ENCODE measurements at places on chromosomes 16 and 17.

GRCh38 chr16:27359051-27359450 lies 42.9 kb upstream of the IL21R start:
- no peak for DNase-seq

DNA sequence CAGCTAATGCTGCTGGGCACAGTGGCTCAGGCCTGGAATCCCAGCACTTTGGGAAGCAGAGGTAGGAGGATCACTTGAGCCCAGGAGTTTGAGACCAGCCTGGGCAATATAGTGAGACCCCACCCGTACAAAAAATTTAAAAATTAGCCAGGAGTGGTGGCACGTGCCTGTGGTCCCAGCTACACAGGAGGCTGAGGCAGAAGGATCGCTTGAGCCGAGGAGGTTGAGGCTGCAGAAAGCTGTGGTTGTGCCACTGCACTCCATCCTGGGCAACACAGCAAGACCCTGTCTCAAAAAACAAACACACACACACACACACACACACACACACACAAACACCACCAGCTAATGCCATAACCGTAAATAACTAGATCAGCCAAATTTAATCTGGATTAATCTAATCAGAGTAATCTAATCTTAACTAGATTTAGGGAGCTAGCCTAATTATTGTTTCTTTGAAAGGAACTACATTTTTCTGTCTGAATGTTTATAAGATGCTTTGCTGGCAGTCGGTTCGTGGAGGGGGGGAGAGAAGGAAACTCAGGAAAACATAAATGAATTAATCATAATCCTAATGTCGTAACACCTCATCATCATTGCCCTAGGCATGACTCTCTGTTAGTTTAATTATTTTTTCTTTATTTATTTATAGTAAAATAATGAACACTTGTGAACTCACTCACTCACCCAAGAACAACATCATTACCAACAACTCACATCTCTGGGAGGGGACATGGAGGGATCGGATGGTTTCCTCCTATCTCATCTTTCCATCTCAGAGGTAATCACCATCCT lies 12.5 kb upstream of the RBBP6 start:
- DNase-seq = no peak

DNA sequence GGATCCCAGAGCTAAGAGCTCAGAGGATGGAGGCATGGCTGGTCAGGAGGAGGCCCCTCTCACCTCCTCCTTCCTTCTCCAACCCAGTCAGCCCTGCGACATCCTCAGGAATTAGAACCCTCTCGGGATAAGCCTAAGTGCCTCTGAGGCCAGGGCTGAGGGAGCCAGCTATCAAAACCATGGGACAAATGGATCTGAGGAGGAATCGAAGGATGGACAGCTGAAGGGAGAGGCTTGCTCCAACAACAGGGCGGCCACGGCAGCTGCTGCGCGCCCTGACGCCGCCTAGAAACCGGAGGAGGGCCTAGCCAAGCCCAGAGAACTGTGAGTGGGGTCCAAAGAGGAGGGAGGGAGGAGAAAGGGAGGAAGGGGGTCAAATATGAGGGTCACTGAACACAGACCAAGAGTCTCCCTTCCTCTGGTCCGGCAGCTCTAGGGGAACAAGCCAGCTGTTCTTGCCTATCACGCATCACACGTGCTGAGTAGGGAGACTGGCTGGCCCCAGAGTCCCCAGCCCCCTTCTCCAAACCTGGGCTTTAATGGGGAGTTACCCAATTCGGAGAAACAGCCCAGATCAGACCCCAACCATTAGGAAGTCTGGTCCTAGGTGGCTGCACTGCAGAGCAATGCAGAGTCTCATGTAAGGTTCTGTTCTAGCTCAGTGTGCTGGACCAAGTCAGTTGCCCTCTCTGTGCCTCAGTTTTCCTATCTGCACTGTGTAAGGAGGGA lies 5.9 kb upstream of the HOXB13 start:
- DNase-seq = peak; percentile 44

DNA sequence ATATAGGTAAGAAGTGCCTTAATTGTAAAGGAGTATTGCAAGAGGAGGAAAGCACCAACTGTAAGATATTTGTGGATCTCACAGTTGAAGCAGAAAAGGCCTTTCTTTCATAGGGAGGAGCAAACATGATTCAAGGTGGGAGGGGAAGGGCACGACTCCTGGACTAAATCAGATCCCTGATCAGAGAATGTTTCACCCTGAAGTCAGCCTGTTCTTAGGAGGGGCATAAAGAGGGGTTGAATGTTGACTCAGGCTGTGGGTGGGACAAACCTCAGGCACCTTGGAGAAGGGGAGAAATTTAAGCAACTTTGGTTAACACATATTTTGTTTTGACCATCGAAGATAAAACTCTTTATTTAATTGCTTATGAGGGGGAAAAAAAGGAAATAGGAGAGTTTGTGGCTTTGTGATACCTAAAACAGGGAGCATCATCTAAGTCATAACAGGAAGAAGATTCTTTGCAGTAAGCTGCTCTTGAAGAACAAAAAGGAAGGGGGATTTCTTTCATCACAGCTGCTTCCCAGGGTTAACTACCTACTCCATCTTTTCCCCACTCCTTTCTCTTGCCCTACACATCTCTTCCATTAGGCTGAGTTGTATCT lies 158.6 kb upstream of the ZNF267 start:
- no peak for DNase-seq

GRCh38 chr16:31043352-31043751 lies 10.0 kb downstream of the STX4 start:
- no peak for DNase-seq

- peak; percentile 42 for DNase-seq
Observed at GRCh38 chr16:30340621-30341020, 14.5 kb downstream of the CD2BP2 start.

DNA sequence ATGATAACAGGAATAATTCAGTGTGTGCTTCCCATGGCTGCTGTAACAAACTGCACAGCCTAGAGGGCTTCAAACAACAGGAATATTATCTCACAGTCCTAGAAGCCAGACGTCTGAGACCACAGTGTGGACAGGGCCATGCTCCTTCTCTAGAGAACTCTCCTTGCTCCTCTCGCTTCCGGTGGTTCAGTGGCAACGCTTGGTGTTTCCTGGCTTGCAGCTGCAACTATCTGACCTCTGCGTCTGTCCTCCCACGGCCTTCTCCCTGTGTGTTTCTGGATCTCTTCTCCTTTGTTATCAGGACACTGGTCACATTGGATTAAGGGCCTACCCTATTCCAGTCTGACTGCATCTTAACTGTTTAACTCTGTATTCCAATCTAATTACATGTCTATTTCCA lies 414.3 kb downstream of the MAF start:
- no peak for DNase-seq

GRCh38 chr16:79013930-79014660 lies 586.4 kb downstream of the MAF start:
- no peak for DNase-seq

DNA sequence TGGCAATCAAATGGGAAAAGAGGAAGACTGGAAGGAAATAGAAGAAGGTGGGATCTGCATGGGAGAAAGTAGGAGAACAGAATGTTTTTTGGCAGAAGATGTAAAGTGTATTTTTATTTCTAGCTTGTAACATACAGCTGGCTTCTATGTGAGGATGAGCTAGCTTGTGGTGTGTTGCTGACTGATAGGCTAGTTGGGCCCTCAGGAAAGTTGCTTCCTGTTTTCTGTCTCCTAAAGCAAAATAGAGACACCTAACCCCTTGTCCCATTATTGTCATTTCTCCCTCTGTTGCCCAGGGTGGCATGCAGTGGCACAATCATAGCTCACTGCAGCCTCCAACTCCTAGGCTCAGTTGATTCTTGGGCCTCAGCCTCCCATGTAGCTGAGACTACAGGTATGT lies 15.9 kb downstream of the TNRC6A start:
- no peak for DNase-seq

DNA sequence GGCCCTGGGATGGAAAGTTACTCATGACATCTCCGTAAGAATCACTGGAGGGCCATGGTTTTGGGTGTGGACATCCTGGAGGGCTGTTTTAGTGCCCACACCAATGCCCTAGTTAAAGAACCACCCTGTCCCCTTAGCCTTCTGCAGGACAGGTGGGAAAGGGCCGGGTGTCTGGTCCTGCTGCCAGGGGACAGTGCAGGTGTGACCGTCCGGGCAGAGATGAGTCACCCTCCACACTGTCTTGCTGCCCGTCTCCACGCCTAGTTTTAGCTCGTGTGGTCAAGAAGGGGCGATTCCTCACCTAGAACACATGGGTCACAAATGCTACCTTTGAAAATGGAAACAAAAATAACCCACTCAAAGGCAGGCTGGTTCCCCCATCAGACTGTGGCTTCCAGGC lies 17.0 kb downstream of the CEP295NL start:
- DNase-seq = no peak

- no peak for DNase-seq
Observed at GRCh38 chr16:55624696-55625095, 31.1 kb upstream of the SLC6A2 start.

- DNase-seq = no peak
Observed at GRCh38 chr17:38466346-38467315, 38.4 kb downstream of the ARHGAP23 start.

- DNase-seq = no peak
Observed at GRCh38 chr17:16513873-16514272, 21.9 kb upstream of the LRRC75A start.

- DNase-seq = no peak
Observed at GRCh38 chr16:24723663-24724062, 5.8 kb upstream of the TNRC6A start.

DNA sequence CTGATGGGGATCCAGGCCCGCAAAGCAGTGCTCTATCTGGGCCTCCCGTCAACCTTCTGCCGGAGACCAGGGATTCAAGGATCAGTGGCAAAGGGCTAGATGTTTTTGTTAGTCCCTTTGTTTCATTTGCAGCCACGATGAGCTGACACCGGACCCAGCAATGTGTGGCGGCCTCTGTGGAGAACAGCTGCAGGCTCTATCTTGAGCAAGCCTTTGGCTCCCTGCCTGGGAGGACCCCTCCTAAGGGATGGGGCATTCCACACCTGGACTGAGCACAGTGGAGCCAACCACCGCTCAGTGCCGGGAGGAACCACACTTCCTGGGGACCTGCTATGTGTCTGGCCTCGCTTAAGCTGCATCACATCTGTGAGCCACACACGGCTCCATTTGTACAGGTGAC lies 215.8 kb downstream of the RBFOX3 start:
- no peak for DNase-seq

DNA sequence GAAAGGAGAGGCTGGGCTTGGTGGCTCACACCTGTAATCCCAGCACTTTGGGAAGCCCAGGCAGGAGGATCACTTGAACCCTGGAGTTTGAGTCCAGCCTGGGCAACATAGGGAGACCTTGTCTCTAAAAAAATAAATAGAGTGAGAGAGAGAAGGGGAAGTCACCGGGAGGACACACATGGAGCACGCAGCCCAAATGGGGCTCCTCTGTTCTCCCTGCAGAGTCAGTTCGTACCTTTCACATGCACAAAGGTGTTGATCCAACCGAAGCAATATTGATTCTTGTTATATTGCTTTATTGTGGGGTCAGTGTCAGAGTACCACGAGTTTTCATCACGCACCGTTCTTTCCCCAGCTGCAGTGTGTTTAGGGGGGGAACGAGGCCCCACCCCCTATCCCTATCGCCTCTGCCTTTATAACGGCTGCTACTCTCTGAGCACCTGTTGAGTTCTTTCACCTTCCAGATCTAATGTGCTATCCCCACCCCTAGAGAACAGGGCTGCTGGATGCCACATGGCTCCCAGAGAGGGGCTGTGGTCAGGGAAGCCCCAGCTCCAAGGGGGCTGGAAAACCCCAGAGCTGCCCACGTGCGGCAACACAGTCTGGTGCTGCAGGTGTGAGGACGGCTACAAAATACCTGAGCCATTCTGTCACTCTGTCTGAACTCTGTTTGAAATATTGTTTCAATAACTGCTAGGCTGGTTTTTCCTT lies 1.0 kb upstream of the TMEM235 start:
- DNase-seq = no peak

GRCh38 chr17:65742403-65743307 lies 181.2 kb upstream of the AXIN2 start:
- DNase-seq = no peak

DNA sequence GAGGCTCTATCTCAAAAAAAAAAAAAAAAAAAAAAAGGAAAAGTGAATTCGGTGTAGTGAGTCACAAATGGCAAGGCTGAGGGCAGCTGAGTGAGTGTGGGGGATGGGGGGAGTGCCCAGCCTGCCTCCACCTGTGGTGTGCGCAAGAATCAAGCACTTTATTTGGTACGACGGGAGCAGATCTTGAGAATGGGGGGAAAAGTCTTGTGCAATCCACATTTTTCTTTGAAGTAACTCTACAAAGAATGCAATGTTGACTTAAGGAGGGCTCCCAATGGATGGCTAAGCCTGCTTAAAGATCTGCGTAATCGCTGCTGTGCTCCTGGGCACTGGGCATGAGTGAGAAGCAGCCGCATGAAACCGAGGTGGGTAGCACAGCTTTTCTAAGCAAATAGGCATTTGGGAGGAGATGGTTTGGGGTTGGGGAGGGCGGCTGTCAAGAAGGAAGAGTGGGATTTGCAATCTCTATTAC lies 28.2 kb downstream of the ATP2C2 start:
- DNase-seq = no peak

GRCh38 chr17:27873746-27874145 lies 19.4 kb downstream of the LYRM9 start:
- no peak for DNase-seq

- peak; percentile 82 for DNase-seq
Observed at GRCh38 chr17:47802341-47803022, 19.1 kb downstream of the OSBPL7 start.

- DNase-seq = no peak
Observed at GRCh38 chr17:10661437-10661836, 4.3 kb upstream of the MYH3 start.

DNA sequence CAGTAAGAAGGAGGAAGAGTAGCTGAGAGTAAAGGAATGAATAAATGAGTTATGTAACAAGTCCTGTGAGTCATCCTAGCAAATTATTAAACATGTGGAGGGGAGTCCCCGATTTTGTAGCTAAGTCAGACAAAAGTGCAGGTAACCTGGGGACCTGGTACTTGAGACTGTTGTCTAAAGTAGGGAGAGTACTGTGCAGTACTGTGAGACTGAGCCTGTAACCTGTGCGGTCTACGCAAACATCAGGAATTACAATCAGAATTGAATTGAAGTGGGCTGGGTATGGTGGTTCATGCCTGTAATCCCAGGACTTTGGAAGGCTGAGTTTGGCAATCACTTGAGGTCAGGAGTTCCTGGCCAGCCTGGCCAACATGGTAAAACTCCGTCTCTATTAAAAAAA lies 35.7 kb downstream of the IKZF3 start:
- no peak for DNase-seq

DNA sequence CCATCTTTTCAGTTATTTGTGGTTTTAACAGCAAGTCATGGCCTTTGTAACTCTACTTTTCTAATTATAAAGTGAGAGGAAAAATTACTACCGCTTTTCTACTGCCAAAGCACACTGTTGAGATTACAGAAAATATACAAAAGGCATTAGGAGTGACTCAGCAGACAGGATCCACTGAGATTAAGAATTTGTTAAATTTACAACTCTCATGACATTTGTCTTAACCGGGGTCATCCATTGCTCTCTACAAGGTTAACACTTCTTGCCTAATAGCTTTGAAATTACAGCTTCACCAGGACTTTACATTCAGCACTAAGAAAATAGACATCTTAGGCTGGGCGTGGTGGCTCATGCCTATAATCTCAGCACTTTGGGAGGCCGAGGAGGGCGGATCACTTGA lies 93.4 kb downstream of the SSH2 start:
- no peak for DNase-seq

Data from activated effector memory CD4-positive, alpha-beta T cell treated with anti-CD3 and anti-CD28 coated beads, Interleukin-2, amount 50 U/mL, for 16 hours (primary cell).